ENCODE measurements at places on chromosomes 7 and 10.

DNA sequence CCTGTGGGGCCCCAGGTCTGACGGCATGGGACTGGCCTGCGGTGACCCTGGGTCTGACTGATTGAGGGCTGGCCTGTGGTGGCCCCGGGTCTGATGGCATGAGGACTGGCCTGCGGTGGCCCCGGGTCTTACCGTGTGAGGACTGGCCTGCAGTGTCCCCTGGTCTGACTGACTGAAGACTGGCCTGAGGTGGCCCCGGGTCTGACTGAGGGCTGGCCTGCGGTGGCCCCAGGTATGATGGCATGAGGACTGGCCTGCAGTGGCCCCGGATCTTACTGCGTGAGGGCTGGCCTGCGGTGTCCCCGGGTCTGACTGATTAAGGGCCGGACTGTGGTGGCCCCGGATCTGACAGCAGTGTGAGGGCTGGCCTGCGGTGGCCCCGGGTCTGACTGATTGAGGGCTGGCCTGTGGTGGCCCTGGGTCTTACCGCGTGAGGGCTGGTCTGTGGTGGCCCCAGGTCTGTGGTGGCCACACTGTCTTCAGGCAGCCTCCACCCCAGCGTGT lies 10.9 kb downstream of the JAKMIP3 start:
- no peak for DNase-seq

GRCh38 chr7:121302214-121302745 lies 26.5 kb upstream of the WNT16 start:
- DNase-seq, result no peak

GRCh38 chr7:91293136-91293535 lies 28.9 kb downstream of the FZD1 start:
- DNase-seq, result no peak

DNA sequence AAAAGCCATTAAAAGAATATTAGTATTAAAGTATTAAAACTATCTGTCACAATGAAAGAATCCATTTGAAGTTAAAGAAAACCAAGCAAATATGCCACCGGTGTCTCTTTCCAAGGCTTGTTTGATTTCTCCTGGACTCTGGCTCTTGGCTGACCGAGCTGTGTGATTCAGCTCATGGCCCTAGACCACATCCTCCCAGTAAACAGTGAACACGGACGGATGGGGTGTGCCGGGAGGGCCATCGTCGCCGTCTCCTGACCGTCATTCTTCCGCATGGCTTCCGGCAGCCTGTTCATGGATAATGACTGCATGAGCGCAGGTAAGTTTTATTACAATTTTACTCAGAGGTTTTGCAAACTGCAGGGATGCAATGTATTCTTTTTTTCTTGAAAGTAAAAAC lies 218.5 kb downstream of the DNAJB6 start:
- DNase-seq, result peak; percentile 34

DNA sequence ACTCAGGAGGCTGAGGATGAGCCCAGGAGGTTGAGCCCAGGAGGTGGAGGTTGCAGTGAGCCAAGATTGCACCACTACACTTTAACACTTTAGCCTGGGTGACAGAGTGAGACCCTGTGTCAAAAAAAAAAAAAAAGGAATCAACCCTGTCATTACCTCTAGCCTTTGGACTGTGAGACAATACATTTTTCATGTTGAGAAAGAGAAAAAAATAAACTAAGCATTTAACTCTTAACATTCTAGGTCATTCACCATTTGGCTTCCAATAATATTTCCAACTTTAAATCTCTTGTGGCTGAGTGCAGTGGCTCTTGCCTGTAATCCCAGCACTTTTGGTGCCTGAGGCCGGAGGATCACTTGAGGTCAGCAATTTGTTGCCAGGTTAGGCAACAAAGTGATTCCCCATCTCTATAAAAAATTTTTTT lies 41.9 kb upstream of the TPST1 start:
- DNase-seq, result no peak

- no peak for DNase-seq
Observed at GRCh38 chr10:31936933-31937332, 8.3 kb upstream of the ARHGAP12 start.

- peak; percentile 65 for DNase-seq
Observed at GRCh38 chr7:29921404-29922010, 68.1 kb downstream of the SCRN1 start.

- no peak for DNase-seq
Observed at GRCh38 chr10:88090568-88091214, 227.3 kb downstream of the PTEN start.

DNA sequence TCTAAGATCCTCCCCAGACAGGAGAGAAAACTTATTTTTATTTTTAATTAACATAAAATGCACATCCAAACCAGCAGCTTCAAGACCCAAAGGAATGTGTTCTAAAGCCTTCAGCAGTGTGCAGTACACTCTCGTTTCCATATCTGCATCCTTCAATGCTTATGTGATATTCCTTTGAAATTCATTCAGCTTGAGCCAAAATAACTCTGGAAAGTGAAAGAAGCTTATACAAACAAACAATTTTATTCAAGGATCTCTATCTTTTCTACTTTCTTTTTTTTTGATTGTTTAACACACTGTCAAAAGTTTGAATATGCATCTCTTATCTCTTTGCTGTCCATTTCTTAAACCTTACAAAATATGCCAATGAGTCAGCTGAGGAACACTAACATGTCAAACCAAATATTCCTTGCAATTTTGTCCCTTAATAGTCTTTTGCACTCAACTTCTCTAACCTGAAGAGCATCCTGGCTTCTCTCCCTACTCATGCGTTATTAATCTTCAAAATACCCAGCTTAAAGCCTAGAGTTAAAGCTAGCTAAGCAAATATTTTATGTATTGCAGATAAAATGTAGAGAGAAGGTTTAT lies 124.3 kb downstream of the THSD7A start:
- DNase-seq, result no peak

All from head of caudate nucleus (tissue), 42 donors.